Ovary (tissue), 10 donors: ENCODE measurements at places on chromosomes 3 and 15.

GRCh38 chr15:27847775-27848710 lies 251.1 kb downstream of the OCA2 start:
- DNase-seq: no peak

DNA sequence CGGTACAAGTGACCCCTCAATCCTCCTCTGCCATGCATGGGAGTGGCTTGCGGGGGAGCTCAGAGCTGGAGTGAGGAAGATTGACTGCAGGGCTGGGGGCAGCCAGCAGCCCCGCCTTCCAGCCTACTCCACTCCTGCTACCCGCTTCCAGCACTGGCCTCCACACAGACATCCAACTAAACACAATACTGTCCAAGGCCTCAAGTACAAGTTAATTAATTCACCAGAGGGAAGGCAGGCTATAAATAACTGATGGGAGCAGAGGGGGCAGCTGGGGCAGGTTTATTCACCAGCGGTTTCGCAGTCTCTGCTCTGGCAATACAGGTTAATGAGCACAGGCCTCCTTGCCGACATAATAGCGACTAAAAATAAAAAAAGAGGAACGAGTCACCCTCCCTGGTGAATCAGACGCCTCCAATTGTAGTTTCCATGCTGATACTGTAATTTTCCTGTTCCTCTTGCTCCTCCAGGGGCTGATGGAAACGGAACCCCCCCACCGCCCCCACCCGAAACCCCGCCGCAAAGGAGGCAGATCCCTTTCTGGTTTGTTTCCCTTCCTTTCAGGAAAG lies 166.4 kb upstream of the TLE3 start:
- no peak for DNase-seq

- DNase-seq: no peak
Measured at GRCh38 chr3:158105119-158105709, 1.0 kb downstream of the SHOX2 start.

DNA sequence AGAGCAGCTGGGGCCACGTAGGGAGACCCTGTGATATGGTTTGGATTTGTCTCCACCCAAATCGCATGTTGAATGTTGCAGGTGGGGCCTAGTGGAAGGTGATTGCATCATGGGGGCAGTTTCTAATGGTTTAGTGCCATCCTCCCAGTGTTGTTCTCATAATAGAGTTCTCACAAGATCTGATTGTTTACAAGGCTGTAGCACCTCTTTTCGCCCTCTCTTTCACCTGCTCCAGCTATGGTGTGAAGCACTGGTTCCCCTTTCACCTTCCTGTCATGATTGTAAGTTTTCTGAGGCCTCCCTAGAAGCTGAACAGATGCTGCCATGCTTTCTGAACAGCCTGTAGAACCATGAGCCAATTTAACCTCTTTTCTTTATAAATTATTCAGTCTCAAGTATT lies 198.9 kb upstream of the CBLB start:
- no peak for DNase-seq

DNA sequence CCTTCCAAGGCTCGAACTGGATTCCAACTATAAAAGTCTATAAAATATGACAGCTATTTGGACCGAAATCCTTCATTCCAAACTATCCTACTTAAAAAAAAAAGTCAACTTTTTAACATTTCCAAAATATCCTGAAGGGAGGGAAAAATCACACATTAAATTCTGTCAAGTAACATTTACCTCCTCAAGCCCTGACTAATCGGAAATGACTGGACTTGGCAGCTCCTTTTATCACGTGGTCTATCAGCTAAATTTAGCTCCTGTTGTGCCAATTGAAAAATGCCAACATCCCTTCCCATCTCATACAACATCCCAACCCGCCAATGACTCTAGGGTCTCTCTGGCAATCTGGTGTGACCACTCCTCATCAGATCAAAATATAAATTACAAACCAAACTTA lies 297.9 kb downstream of the FHIT start:
- DNase-seq: no peak

DNA sequence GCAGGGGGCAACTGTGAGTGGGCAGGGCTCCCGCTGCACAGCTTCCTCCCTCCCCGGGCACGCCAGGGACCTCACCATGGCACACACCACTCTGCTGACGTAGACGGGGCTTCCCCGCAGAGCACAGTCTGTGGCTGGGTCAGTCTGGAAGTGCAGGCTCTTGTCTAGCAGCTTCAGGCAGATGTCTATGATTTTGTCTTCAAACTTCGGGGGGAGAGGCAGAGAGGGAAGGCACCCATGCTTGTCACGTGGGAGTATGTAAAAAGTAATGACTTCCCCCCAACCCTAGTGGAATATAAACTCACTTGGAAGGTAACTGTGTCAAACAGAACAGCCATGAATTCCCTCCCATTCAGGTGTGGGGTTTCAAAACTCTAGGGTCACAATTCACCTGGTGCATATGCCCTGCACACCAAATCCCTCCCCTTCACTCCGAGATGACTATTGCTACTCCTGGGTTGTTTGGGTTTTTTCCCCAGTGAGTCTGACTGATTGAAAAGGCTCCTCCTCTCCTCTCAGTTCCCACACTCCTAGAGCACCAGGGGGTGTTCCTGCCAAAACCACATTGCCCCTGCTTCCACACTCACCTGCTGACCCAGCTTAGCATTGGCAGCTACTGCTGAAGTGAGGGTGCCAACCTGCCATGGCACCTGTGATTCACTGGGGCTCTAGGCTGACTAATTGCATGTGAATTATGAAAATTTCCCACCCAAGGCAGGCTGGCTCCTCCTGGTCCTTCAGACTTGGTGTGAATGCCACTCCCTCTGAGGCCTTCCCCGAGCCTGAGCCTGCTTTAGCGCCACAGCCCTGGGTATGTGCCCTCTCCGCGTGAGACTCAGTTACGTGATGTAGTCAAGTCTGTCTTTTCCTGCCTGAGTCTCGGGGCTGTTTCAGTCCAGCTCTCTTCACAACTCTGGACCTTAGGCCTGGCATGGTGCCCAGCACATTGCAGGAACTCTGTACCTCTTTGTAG lies 13.0 kb downstream of the TGM5 start:
- DNase-seq: no peak

GRCh38 chr3:178483704-178484103 lies 52.5 kb upstream of the KCNMB2 start:
- no peak for DNase-seq

- no peak for DNase-seq
Measured at GRCh38 chr3:24160424-24161095, 215.5 kb downstream of the NR1D2 start.

DNA sequence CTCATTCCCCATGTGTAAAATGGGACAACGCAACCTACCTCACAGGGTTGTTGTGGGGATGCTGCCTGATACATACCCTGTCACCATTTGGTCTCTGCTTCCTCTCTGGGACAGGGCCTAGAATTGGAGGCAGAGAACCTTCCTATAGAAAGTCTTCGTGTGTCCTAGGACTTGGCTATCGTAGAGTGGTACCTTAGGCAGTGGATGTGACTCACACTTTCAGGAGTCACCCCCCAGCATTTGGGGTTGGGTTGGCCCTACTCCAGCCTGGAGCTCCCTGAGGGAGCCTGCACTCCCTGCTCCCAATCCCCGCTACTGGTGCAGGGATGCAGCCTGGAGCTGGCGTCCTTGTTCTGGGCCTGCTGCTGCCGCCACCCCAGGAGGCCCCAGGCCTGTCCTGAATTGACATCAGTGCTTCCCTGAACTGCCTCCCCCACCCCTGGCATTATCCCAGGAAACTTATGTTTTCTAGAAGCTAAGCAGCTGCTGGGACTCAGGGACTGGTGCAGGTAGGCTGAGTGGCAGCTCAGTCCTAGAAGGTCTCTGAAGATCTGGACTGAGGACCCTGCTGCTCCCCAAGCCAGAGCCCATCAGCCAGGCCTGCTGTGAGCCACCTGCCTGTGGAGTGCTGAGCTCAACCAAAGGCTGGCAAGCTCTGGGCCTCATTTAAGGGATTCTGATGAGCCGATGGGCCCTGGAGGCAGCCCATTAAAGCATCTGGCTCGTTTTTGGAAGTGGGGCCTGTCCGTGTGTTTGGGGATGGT lies 9.9 kb downstream of the C15orf39 start:
- DNase-seq: no peak

DNA sequence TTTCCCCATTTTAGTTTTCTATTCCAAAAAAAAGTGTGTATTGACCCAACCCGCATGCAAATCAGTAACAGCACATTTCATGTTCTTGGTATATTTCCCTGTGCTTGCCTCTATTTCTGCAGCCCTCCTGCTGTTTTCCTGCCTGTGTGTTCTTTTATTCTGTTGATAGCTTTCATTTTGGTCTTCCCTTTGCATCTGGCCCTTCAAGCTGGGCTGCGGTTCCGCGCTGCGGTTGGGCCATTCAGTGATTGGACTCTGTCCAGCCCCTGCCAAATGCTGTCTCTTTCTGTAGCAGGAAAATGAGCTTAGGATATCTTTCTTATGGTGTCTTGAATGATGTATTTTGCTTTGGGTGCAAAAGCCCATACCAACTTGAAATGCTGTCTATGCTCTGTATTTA lies 49.9 kb downstream of the ZNF621 start:
- DNase-seq: no peak

DNA sequence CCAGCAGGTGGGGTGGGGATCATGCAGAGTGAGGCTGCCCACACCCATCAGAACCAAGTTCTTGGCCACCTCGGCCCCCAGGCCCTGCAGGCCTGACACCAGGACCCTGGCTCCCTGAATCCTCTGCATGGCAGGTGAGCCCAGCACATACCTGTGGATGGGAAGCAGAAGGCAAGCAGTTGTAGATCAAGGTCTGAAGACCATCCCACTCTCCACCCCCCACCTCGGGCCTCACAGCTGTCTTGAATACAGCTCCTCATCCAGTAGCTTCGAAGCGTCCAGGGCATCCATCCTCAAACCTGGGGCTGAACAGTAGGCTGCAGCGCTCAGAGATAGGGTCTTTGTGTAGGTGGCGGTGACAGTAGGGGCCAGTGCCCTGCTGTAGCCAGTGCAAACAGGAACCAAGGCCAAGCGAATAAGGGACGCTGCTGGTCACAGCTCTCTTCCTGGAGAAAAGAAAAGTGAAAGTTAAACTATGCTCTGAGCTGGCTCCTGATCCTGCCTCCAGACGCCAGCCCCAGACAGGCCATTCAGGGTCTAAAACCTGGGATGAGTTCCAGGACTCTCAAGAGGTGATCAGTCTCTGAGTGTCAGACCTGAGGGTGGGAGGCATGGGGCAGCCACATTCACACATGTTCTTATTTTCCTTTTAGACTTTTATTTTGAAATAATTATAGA lies at the start of gene UBA7:
UBA7 (minus strand) TSS at position 457 of the 678 bp plus-strand sequence; CDS start at position 291, 166 bp downstream.
- peak; percentile 63 for DNase-seq

- no peak for DNase-seq
Measured at GRCh38 chr3:17749281-17749680, 6.8 kb upstream of the TBC1D5 start.

- DNase-seq: no peak
Measured at GRCh38 chr15:89412905-89413411, 78.3 kb upstream of the POLG start.

DNA sequence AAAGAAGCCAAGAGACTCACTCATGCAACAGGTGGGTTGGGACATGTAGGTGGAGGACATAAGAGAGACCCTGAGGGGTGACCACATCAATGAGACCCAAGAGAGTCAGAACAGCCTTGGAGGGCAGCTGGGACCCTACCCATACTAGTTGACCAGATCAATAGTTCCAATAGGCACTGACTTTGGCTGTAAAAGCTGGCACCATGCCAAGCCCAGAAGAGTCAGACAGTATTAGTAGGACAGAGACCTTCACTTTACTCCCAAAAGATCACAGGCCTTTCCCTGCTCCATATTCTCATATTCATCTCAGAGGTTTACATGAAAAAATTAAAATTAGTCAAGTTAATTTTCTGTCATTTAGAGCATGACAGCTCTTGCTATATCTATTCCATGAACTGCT lies 20.9 kb upstream of the GABRR3 start:
- DNase-seq: no peak

GRCh38 chr3:71684757-71685386 lies 40.3 kb downstream of the EIF4E3 start:
- peak; percentile 49 for DNase-seq

DNA sequence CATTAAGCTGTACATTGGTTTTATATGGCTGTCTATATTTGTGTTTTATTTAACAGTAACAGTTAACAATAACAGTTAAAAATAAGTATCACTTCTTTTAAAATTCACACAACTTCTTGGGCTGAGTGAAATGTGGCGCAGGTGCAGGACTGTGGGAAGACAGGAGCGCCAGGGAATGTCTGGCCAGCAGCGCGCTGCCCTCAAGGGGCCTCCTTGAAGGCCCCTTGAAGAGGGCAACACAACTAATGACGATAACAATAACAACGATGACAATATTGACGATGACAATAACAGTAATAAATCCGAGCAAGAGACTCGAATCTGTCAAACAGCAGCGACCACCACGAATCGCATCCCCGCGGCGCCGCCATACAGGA lies 411 bp upstream of the PPP2R3A start:
- no peak for DNase-seq

GRCh38 chr15:82847703-82848102 lies 38.3 kb downstream of the WHAMM start:
- DNase-seq: no peak

DNA sequence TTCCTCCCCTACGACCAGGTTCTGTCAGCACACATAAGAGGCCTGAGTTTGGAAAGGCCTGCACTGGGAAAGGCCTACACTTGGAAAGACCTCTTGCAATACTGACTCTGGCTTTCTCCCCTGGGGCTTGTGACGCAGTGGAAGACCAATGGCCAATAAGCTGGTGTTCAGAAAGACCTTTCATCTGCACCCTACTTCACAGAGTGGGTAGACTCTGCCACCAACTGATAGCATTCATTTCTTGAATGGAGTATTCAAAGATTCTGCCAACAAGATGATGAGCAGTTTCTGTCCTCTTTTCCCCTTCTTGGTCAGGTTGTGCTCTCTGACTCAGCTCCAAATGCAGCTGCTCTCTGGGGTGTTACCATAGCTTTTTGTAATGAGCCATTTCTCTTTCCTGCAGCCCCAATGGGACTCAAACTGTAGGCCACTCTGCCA lies 48.8 kb downstream of the TIPARP start:
- no peak for DNase-seq

- no peak for DNase-seq
Measured at GRCh38 chr3:72134989-72135451, 350.1 kb upstream of the PROK2 start.

GRCh38 chr15:77607894-77608261 lies 24.8 kb downstream of the LINGO1 start:
- no peak for DNase-seq

- no peak for DNase-seq
Measured at GRCh38 chr3:78894787-78895186, 873.0 kb downstream of the ROBO1 start.

GRCh38 chr3:137460944-137461343 lies 303.2 kb upstream of the SOX14 start:
- no peak for DNase-seq

DNA sequence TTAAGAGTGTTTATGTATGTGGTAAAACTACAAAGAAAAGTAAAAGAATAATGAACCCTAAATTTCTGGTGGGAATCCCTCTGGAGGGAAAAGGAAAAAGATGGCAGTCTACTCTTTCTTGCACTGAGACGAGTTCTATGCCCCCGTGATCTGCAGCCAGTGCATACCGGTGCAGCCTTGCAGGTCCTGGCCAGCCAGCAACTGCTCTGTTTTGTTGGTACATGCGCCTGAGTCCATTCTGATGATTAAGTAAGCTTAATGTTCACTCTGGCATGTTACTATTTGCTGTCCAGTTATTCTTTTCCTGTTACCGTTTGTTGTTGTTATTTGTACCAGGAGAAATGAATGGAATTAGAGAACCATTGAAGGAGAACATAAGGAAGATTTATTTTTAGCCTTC lies 95.1 kb upstream of the TMC3 start:
- no peak for DNase-seq
